ENCODE measurements at places on chromosomes 2 and 18.

- DNase-seq = no peak
These were observed 284.8 kb upstream of the HS6ST1 start for GRCh38 chr2:128603411-128603924.

GRCh38 chr2:157743051-157743450 is 114.4 kb upstream of the ACVR1C start:
- DNase-seq = no peak

- peak; percentile 10 for DNase-seq
These were observed 308.3 kb downstream of the SETBP1 start for GRCh38 chr18:44988821-44989587.

GRCh38 chr2:49940626-49941025 is 786.3 kb upstream of the FSHR start:
- no peak for DNase-seq

DNA sequence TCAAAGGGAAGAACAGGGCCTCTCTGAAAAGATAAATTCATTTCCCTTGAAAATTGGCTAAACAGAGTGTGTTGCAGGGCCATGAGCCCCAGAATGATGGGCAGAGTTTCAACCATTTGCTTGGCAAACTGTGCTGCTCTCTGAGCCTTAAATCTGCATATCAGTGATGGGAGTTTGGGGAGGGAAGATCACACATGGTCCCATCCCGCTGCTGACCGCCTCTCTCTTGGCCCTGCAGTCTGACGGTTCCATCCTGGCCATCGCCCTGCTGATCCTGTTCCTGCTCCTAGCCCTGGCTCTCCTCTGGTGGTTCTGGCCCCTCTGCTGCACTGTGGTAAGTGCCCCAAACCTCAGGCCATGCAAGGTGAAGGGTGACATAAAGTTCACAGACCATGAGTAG is 139.0 kb downstream of the ANTXR1 start:
- no peak for DNase-seq

- DNase-seq = no peak
These were observed 2.6 kb downstream of the DPYSL5 start for GRCh38 chr2:26850505-26850904.

DNA sequence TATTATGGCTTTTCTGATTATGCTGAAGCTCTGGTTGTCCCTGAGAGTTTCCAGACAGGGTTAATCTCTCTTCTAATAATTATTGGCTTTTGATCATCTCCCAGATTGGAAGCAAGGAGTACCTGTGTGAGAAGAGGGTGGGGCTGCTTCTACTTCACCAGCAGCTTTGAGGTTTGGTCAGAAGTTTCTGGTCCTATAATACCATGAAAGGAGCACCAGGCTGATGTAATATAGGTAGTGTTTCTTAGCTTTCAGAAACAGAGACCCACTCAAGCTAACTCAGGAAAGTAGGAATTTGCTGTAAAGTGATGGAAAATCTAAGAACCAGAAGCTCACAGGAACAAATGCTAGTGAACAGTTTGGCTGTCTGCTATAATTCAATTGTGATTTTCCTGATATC is 57.6 kb downstream of the SGPP2 start:
- no peak for DNase-seq

GRCh38 chr2:231715988-231716616 is 7.8 kb downstream of the PTMA start:
- DNase-seq = no peak

- peak; percentile 24 for DNase-seq
These were observed 1110.6 kb upstream of the ACVR2A start for GRCh38 chr2:146734042-146734820.

DNA sequence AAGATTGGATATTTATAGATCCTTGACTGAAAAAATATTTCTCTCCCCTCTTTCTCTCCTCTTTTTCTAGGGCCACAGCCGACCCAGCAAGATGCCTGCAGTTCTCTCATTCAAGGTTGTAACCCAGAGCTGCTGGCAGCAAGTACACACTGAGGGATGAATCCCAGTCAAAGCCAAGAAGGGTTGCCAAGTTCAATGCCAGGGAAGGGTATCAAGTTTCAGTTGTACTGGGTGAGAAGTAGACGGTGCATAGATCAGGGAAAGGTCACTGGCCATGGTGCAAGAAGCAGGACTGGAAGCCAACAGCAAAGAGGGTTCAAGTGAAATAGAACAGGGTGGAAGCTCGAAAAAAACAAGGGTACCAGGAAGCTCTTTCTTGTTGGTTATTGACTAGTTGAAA is 170.2 kb downstream of the NRP2 start:
- DNase-seq = no peak

DNA sequence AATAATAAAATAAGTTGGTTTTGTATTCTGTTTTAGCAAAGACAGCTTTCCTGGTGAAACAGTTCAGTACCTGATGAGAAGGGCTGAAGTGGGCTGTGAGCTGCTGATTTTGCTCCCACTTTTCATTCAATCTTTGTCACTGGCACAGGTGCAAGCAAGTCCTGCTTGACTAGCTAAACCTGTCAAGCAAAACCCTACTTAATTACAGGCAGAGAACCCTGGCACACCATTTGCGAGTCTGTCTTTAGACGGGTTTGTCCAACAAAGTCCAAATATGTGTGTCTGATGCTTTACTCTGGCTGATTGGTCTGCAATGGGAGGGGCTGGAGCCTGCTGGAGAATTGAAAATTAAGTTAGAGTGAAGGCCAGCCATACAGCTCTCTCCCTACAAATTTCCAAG is 267.2 kb downstream of the EPHA4 start:
- no peak for DNase-seq

DNA sequence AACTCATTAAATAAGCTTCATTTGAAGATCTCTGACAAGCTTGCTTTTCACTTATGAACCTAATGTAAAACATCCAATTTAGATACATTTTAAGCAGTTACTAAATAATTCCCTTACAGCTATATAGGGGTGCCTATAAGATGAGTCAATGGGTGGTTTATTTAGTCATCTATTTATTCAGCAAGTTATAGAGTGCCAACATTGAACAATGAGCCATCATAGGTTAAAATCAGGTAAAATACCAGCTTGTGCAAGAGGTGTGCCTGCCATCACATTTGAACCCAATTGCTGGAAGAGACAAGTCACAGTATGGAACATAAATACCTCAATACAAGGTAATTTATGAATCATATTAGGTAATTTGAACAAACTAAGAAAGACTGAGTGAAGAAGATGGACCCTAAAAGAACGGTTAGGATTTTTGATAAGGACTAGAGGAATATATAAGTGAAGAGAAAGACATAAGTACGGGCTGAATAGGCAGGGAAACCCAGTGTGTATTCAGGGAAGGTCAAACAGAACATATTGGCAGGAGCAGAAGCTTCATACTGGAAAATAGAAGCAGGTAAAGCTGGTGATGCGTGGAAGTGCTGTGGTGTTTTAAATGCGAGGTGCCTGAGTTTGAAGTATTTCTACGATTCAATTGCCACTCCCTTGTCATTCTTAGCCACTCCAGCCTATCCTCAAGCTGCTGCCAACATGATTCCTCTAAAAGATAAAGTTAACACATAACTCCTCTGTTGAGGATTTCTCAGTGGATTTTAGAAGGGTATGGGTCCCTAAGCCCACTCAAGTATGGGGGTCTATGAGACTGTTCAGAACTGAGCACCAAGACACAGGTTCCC is 18.9 kb upstream of the STAT4 start:
- DNase-seq = no peak

DNA sequence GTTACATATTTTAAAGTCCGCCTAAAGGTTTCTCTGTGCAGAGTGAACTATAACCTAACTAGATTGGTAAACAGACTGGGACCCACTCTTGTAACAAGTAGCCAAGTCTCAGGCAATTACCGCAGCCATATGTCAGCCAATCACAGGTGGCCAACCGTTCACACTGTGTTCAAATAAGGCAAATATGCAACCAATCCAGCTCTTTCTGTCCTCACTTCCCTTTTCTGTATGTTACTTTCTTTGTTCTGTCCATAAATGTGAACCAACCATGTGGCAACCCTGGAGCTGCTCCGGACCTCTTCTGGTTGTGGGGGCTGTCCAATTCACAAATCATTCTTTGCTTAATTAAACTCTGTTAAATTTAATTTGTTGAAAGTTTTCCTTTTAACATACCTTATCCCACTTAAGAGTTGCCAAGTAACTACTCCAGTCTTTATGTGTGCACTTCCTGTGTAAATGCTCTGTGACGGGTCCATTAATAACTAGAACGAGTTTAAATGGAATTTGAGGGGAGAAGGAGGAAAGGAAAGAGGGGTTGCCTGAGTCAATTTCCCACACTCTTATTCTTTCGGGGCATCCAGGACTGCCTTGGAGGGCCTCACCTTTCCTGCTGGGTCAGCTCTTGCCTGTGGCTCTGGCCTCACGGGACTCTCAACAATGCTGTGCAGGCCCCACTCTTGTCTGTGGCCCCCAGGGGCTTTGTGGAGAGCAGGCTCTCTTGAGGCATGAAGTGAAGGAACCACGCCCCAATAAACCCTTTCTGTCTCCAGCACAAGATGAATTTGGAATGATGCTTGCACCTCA is 6.6 kb upstream of the RPL37A start:
- peak; percentile 31 for DNase-seq

DNA sequence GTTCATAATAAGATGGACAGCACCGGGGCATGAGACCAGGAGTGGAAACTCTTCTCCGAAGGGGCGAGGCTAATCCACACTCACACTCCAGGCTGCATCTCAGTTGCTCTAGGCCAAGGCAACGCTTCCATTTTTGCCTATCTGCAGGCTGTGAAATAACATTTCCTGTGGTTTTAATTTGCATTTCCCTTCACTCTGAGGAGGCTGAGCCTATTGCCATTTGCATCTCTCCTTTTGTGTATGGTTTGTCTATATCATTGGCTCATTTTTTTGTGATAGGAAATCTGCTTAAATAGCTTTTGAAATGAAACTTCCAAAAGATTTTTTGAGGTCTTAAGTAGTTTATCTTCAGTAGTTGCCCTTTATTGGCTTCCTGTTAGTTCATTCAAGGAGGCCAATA is 57.6 kb downstream of the TPGS2 start:
- DNase-seq = no peak

DNA sequence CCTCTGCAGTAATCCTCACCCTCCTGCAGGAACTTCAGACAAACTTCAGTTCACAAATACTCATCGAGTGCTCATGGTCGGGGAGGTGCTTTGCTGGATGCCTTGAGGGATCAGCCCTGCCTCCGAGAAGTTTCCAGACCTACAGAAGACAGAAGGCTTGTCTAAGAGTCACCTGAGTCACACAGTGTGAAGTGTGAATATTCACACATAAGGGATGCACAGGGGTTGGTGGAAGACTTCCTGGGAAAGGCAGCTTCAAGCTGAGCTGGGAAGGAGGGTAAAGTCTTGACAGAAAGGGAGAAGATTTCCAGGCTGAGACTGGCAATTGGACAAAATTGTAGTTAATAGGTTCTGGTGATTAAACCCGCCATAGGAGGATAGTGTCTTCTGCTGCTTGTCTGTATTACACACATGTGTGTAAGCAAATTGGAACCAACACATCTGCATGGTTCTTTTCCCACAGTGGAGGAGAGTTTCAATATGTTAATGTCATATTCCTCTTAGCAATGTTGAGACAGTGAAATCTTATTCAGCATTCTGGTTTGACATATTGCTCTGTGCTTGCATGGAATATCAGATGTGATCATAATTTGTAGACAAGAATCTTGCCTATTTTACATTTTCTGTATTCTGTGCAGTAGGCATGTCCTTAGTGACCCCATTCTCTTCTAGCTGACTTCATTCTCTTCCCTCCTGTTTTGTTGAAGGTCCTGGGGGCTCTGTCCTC is 34.7 kb upstream of the ZNF396 start:
- DNase-seq = no peak

- DNase-seq = no peak
These were observed 210.2 kb downstream of the NCK2 start for GRCh38 chr2:105954891-105955290.

DNA sequence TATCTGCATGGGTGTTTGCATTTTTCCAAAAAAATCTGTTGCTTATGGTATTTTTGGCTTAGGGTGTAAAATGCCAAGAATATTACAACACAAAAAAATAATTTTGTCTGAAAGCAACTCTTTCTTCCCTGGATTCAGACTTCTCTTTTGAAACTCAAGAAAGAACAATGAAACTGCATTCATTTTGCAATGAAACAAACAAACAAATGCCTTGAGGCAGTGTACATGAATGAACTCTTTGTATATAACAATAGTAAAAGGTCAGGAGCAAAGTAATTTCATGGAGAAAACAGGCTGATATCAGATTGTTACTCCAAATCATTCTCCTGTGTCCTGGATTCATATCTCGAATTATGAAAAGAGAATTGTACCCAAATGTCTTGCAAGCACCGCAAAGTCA is 301.6 kb upstream of the CDH20 start:
- no peak for DNase-seq

- DNase-seq = peak; percentile 38
These were observed 4.2 kb upstream of the SFXN5 start for GRCh38 chr2:73075477-73076373.

GRCh38 chr2:101306410-101306809 is 2.1 kb downstream of the RNF149 start:
- no peak for DNase-seq

- DNase-seq = peak; percentile 80
These were observed 94.6 kb downstream of the NYAP2 start for GRCh38 chr2:225494100-225494459.

- no peak for DNase-seq
These were observed 125.5 kb upstream of the EPC2 start for GRCh38 chr2:148519013-148519412.

DNA sequence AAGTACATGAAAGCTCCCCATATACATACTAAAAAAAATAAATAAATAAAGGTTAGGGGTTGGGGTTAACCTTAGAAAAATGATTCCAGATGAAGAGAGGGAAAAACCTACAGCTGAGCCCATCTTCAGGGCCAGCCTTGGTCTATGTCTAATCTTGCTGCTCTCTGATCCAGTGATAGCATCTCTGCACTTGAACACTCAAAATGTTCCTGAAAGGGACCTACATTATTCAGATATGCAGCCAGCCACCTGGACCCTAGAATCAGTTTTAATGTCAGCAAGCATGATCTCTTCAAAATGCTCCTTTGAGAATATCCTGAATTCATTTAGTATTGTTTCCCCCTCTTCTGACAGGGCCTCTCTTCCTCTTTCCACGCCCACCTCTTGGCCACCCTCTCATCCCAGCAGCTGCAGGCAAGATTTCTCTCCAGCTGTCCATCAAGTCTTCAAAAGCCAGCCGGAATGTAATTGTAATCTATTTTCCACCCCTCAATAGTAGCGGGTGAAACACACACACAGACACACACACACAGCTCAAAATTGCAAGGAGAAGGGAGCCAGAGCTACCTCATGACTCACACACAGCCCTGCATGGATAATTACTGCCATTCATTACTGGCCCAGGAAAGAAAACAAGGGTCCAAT is 135.5 kb downstream of the MYO3B start:
- peak; percentile 59 for DNase-seq

DNA sequence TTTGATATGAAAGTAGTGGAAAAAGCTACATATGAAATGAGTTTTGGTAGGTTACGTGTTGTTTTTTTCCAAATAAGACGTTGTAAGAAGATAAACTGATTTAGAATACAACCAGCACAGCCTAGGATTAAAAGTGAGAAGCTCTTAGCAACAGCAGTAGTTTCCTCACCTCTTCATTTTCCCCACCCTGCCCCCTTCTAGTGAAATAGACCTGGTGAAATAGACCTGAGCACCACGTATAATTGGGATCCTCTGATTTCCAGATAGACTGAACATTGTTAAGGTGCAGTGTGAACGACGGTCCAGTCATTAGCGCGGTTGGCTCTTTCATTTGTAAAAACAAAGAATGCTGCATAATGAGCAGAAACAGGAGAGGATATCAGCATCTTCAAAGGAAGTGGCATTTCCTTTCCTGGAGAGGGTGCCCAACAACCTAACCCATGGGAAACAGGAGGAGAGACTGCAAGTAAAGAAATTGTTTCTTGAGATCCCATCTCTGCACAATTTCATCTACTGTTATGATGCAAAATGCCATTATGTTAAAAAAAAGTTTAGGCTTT is 114.3 kb downstream of the FIGN start:
- no peak for DNase-seq

- peak; percentile 34 for DNase-seq
These were observed 268.4 kb downstream of the ATAD2B start for GRCh38 chr2:23658466-23658942.
